ENCODE measurements at places on chromosomes 7 and 10.

GRCh38 chr7:149261316-149261828 is 624 bp upstream of the ZNF783 start:
- DNase-seq, result no peak

- DNase-seq, result no peak
These were observed 25.3 kb upstream of the CUX1 start for GRCh38 chr7:101792051-101792681.

- no peak for DNase-seq
These were observed 14.1 kb upstream of the AKR1B10 start for GRCh38 chr7:134513169-134513752.

- DNase-seq, result peak; percentile 30
These were observed 233.1 kb downstream of the PLXNA4 start for GRCh38 chr7:132343199-132343598.

DNA sequence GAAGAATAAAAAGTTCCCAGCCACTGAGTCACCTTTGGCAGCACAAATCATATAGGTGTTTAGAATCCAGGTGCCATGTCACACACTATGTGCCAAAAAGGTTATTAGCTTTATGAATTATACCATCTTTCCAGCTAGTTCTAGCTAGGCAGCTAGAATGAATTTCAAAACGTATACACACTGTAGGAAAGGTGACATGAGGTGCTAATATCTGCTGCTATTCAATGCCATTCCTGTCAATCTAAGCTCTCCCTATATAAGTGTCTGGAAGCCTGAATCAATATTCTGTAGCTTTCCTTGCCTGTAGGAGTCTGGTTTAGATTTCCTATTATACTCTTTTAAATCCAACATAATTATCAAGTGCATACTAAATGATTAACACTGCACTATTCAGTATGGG is 868.6 kb downstream of the GATA3 start:
- no peak for DNase-seq

DNA sequence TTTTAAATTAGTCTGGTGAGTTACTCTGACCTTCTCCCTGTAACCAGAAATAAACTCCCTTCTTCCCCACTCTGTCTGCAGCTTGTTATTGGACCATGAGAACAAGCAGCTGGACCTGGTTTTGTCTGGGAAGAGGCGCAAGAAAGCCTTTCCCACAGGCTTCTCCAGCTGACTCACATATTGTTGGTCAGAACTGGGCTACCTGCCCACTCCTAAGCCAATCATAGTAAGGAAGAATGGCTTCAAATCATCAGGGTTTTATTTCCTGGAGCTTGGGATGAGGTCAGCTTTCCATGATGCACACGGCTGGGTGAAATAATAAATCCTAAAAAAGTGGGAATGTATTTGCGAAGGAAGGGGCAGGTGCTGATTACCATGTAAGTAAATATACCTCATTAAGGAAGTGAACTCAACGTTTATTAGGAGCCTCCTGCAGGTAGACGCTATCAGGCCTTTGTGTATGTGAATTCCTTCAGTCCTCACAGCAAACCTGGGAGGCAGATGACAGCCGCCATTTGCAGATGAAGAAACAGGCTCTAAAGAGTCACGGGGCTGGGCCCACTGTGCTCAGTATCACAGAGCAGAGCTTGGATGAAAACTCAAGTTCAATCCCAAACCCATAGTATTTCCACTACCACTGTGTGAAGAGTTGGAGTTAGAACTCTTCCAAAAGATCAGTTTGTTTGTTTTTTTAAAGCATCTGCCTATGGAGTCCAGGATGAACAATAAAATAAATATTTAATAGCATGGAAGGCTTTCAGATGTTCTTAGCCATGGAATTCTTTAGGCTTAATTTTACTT is 32.8 kb downstream of the IL15RA start:
- DNase-seq, result peak; percentile 77

GRCh38 chr10:1425879-1426278 is 311.4 kb downstream of the ADARB2 start:
- DNase-seq, result no peak

- DNase-seq, result no peak
These were observed 81.6 kb downstream of the SFMBT2 start for GRCh38 chr10:7329219-7329618.

GRCh38 chr7:69778138-69778537 is 179.9 kb downstream of the AUTS2 start:
- no peak for DNase-seq

DNA sequence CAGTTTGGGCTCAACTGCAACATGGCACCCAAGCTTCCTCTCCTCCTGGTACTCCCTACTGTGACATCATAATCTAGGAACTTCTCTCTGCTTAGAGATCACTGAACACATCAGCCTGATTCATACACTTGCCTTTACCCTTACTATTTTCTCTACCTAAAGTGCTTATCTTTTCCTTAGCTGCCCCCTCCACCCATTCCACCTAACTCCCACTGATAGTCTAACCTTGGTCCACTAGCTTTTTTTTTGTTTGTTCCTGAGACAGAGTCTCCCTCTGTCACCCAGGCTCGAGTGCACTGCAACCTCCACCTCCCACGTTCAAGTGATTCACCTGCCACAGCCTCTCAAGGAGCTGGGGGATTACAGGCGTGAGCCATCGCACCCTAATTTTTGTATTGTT is 15.9 kb downstream of the CUL2 start:
- DNase-seq, result no peak

DNA sequence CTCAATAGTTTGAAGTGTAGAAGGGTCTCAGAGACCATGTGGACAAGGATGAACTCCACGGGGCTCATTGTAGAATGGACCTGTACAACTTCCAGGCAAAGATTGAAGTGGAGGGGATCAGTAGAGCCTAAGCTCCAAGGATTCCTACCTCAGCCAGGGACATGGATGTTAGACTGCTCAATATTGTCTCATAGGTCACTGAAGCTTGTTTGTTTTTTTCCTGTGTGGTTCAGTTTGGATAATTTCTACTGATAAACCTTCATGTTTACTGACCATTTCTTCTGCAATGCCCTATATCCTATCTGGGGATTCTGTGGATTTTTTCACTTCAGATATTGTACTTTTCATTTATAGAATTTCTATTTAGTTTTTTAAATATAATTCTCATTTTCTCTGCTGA is 8.9 kb downstream of the DYDC2 start:
- no peak for DNase-seq

- no peak for DNase-seq
These were observed 11.3 kb upstream of the CTBP2 start for GRCh38 chr10:125171402-125172306.

GRCh38 chr7:95871075-95871848 is 98.9 kb downstream of the DYNC1I1 start:
- DNase-seq, result no peak

- DNase-seq, result no peak
These were observed 597 bp downstream of the ZNF277 start for GRCh38 chr7:112206991-112207592.

DNA sequence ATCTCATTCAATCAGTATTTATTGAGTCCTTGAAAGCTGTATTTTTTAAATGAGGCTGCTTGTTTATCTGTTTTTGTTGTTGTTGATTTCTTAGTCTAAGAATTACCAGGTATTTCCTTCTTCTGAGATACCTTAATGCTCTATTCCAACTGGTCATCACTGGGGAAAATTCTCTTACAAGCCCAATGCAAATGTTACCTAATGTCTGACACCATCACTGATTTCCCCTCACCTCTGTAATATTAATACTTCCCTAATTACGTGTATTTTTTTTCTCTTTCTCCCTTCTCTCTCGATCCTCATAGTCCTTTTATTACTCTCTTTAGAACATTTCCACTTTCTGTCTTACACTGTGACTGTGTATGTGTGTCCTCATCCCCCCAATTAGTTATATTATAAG is 13.9 kb downstream of the HDAC9 start:
- DNase-seq, result no peak

DNA sequence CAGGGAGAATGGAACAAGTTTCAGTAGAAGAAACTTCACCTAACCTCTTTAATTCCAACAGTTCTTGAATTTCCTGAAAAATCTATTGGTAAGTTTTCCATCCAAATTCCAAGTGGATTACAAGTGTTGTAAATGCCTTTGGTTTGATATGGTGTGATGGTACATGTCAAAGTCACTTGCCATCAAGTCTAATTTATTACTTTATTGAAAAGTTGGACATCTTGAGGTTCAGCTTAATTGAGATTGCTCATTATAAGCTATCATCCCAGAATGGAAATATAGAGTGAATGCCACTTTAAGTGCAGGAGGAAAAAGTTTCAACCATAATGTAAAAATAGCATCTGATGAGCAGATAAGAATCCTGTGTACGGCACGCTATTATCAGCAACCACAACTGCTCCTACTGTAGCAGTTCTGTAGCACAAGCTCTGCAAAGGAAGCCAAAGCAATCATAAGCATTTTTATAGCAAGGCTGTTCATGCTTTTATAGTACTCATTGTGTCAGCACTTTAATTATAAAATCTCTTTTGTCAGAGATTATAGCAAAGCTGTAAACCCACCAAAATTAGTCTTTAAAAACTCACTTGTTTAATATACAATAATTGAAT is 991.8 kb upstream of the PHF14 start:
- no peak for DNase-seq

DNA sequence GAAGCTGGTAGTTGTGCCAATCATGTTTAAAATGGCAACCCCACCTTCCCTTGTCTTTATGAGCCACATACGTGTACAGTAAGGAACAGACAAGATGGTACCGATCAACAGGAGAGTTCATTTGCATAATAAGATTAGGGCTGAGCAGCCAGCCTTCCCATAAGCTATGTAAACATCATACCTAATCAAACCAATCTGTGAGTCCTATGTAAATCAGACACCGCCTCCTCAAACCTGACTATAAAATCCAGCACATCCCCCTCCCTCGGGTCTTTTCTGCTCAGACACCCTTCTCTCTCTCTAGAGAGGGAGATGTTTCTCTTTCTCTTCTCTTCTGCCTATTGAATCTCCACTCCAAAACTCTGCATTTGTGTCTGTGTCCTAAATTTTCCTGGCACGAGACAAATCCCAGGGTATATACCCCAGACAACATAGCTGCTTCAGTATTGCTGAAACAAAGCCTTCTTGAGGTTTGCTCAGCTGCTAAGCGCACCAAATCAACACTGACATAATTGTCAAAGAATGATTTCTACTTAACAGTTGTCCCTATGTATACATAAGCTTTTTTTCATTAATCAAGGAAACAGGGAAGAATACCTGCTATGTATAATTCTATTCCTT is 279.2 kb downstream of the THSD7A start:
- DNase-seq, result no peak

- no peak for DNase-seq
These were observed 54.7 kb upstream of the TNS3 start for GRCh38 chr7:47636433-47637175.

DNA sequence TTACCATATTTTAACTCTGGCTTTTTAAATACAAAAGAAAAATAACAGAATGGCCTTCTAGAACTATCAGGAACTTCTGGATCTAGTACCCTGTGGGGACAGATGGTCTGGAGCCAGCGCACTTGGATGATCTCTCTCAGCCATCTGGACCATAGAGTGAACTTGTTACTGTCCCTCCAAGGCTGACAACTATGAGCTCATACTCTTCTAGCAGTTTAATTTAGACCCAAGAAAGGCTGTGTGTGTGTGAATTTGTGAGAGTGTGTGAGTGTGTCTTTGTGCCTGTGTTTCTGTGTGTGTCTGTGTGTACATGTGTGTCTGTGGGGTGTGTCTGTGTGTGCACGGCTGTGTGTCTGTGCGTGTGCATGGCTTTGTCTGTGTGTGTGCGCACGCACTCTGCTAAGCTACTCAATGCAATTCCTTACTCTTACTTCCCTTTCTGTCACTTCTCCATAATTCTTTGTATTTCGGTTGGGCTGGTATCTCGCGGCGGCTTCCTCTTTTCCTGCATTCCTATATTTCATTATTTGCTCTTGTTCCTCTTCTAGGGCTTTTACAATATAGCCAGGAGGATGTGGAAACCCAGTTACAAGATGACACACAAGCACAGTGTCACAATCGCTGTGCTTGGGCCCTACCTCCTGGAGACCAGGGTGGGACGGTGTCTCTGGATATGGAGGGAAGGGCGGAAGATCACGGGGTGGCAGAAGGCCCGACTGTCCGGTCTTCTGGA is 51.9 kb downstream of the IKZF1 start:
- no peak for DNase-seq

DNA sequence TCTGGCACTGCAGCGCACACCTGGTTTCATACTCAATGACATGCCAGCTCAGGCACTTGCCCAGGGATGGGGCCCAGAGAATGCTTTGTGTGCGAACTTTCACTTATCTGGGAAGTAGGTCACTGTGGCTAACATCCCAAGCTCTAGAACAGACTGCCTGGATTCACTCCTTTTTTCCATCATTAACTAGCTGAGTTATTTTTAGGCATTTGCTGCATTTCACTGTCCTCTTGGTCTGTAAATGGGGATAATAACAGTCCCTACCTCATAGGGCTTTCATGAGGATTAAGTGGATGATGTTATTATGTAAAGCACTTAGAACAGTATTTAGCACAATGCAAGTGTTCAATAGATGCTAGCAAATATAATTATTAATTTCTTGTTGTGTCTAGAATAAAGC is 98.7 kb upstream of the DOCK1 start:
- no peak for DNase-seq

GRCh38 chr10:102421507-102421756 is 796 bp downstream of the FBXL15 start:
- DNase-seq, result no peak

All from left lung (tissue), 14 donors.